Nucleus accumbens (tissue), 56 donors: ENCODE measurements at places on chromosomes 11 and 22.

DNA sequence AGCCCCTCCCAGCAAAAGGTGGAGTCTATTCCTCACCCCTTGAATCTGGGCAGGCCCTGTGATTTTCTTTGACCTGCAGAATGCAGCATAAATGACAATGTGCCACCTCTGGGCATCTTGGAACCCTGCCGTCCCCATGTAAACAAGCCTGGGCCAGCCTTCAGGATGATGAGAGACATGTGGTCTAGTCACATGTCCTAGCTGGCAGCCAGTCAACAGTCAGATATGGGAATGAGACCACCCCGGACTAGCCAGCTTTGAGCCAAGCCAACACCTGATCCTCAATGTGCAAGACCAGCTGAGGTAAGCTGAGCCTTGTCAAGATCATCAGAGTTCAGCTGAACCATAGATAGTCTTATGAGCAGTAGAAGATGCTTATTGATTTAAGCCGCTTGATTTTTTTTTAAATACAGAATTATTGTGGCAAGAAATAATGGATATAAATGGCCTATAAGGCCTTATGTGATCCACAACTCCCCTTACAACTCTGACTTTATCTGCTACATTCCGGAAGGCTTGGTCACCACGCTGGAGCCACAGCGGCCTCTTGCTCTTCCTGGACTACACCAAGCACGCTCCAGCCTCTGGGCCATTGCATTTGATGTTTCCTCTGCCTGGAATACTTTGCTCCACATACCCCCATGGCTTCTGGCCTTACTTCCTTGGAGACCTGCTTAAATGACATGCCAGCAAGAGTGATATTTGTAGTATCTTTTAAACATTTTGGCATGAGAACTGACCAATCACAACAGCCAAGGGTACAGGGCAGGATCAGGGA lies 225.9 kb upstream of the SESN3 start:
- DNase-seq = no peak

- peak; percentile 48 for DNase-seq
These were observed 57.5 kb downstream of the BTG4 start for GRCh38 chr11:111454561-111455192.

DNA sequence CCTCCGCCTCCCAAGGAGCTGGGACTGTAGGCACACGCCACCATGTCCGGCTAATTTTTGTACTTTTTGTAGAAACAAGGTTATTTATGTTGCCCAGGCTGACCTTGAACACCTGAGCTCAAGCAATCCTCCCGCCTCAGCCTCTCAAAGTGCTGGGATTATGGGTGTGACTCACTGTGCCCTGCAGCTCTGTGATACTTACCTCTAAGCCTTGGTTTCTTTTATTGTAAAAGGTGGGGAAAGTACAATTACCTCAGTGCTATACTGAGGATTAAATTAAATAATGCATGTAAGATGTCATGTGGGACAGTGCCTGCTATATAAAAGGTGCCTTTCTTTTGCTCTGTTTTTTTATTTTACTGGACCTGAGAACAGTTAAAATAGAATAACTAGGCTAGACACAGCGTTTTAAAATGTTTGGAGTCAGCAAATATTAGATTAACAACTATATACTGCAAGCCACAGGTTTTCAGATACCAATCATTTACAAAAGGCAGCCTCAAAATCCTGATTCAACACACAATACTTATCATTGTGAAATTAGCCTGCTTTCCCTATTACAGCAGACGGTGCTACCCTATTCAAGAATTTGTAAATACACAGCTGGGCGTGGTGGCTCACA lies 30.0 kb downstream of the PRR14L start:
- no peak for DNase-seq

GRCh38 chr11:94922321-94923003 lies 50.9 kb downstream of the CWC15 start:
- no peak for DNase-seq

DNA sequence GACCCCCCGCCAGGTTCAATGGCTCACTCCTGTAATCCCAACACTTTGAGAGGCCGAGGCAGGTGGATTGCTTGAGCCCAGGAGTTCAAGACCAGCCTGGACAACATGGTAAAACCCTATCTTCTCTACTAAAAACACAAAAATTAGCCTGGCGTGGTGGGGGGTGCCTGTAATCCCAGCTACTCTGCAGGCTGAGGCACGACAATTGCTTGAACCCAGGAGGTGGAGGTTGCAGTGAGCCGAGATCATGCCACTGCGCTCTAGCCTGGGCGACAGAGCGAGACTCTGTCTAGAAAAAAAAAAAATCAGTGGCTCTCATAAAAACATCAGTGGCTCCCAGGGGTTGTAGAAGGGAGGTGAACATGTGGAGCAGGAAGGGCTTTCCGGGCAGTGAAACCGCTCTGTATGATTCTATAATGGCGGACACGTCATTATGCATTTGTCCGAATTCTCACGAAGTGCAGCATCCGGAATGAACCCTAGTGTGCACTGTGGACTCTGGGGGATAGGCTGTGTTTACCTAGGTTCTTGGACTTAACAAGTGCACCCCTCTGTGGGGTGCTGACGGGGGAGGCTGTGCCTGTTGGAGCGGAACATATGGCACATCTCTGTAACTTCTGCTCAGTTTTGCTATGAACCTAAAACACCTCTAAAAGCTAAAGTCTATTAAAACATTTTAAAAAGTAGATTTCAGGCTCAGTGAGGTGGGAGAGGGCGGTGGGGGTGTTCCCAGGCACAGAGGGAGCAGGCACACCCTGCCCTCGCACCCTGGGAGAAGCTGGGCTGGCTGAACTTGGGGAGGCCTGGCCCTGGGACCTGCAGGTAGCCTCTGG lies 49.1 kb upstream of the SEPTIN5 start:
- no peak for DNase-seq

GRCh38 chr22:43996170-43996980 lies 27.7 kb upstream of the PARVB start:
- DNase-seq = no peak

DNA sequence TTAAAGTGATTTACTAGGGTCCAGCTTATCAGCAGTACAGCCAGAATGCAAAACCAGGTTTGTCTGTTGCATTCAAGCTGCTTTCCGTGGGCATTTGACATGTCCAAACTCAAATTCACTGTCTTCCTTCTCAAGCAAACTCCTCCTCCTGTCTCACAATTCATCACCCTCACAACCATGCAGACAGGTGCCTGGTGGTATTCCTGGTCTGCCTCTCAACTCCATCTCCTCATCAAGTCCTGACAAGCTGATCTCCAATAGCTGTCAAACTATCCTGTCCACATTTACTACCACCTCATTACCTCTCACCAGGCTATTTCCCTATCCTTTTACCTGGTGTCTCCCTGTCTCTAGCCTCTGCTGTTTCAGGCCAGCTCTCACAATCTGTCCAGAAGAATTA lies 49.1 kb upstream of the LYVE1 start:
- DNase-seq = no peak

- DNase-seq = peak; percentile 51
These were observed at the start of gene RASGRP2 for GRCh38 chr11:64743591-64744543. Gene RASGRP2, minus strand, starts transcription at chr11:64744142. Its CDS starts 1,276 bp downstream, at chr11:64742866.

GRCh38 chr11:76376746-76377558 lies 4.0 kb downstream of the THAP12 start:
- DNase-seq = no peak

DNA sequence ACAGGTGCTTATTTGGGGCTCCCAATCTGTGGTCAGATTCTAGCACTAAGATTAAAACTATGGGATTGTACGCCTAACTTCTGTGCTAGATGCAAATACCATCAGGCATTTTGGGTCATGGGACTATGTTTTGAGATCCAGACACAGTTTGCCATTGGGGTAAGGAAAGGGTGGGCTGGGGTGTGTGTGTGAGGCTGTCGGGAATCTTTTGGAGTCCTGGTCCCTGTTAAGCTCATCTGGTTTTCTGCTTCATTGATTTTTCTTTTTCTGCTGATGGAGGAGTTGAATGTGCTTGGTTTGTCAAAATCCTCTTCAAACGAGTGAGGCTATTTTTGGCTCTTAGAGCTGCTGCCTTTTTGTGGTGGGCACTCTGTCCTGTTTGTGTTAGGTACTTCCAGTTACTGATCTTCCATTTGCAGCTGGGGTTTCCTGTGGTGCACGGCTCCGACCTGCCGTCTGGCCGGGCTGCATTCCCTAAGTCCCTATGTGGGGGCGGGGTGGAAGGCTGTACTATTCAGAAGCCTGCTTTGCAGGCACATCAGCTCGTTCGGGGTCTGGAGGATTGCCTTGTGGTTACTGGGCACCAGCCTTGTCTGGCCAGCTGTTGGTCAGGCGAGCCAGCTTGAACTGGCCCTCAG lies 2.9 kb downstream of the BCR start:
- DNase-seq = peak; percentile 48

- DNase-seq = no peak
These were observed 40.4 kb downstream of the BBOX1 start for GRCh38 chr11:27081056-27081455.
